Left ventricle myocardium inferior (tissue), 1 donor: ENCODE measurements at places on chromosomes 3 and 15.
A peak's percentile ranks its signal among the peaks of the same experiment; 100 is the strongest.

- DNase-seq = no peak
Observed at GRCh38 chr15:101549647-101550046, 60.1 kb upstream of the PCSK6 start.

GRCh38 chr3:105772635-105773034 is 96.2 kb downstream of the CBLB start:
- DNase-seq = no peak

- DNase-seq = no peak
Observed at GRCh38 chr3:52982839-52983238, 63.0 kb downstream of the SFMBT1 start.

- DNase-seq = no peak
Observed at GRCh38 chr3:138724443-138724842, 110.3 kb downstream of the PIK3CB start.

- DNase-seq = peak; percentile 44
Observed at GRCh38 chr15:78177447-78177873, 28.3 kb downstream of the IDH3A start.

DNA sequence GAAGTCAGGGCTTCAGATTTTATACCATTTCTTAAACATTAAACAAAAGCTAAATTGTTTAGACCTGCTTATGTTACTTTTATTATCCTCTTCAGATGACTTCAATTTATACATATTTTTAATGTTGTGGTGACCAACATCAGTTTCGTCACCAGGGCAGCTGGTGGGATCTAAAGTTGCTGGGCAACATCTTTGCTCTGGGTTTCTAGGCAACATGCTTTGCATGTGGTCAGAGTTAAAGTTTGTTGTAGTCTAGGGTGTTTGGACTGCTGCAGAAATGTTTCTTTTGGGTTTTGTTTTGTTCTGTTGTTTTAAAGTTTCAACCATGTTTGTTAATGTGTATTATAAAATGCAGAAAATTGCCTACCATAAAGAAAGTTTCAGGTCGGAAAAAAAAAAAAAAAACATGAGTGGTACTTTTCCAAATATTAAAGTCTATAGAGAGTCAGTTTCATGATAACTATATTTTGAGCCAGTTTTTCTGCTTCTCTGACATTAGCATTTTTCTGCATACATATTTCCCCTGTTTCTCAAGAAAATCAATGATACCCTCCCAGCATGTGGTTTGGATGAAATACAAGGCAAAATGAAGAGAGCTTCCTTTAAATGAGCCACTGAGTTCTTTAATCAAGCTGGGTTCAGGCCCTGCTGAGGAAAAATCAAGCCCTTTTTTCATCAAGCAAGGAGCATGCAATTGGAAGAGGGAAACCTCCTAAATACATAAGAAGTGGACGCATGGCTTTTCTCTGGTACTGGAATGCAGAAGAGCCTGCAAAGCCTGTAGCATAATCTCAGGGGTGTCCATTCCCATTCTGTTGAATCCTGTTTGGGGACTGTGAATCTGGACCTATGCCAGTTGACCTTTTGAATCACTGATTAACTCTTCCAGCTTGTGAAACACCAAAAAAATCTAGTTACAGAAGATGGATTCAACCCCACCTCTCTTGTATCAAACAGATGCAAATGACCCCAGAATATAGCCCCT is 35.0 kb upstream of the VGLL3 start:
- DNase-seq = no peak

GRCh38 chr3:75327453-75327852 is 336.7 kb upstream of the FRG2C start:
- no peak for DNase-seq

DNA sequence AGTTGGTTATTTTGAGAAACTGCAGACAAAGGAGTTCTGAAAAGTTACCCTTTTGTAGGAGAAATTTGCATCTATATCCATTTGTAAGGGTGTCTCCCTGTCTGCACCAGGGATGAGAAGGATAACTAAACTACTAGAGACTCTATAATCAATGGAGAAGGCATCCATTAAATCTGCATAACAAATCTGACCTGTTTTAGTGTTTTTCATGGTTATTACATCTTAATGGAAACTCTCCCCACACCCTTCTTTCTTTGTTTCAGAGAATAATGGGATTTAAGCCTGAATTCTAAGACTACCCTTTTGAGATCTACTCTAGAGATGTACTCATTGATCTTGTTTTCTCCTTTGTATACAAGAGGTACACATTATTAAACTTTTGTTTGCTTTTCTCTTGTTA is 82.0 kb upstream of the DAZL start:
- no peak for DNase-seq
